ENCODE measurements at places on chromosomes 2 and 18.

DNA sequence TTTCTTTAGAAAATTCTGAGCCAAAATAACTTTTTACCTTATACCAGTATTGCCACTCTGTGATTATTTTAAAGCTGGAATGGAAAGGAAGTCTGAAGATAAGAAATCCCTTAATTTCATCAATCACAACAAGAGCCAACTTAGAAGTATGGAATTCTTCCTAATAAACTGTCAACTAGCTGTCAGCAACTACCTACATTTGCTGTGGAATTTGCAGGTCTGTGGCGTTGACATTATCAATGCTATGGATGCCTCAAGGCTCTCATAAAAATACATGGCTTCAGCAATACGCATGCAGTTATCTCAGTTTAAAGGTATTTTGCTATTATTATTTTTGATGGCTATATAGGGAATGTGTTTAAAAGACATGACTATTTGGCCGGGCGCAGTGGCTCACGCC, 108.5 kb downstream of the ABCA12 start:
- DNase-seq, result peak; percentile 53

DNA sequence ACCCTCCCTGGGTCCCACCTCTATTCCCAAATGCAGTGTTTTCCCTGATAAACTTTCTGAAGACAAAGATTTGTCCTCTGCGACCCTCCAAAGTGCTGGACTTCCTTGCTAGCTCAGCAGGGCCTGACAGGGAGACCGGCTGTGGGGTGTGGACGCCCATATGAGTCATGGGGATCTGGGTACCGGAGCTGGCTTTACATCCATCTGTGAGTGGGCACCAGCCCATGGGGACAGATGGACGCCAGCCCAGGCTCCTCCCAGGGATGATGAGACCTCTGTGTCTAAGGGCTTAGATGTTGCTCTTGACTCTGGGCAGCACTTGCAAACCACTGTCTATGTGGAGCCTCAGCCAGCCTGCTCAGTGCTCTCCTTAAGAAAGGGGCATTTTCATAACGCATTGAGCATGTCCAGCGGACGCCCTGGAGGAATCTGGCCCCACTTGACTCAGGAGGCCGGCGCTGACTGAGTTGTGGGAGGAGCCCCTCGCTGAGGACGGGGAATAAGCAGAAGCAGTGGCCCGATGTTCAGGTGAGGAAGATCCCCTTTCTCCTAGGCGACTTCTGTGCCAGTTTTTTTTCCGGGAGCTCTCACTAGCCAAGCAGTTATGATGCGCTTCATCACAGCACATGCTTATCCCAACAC, 229.4 kb upstream of the MYT1L start:
- no peak for DNase-seq

DNA sequence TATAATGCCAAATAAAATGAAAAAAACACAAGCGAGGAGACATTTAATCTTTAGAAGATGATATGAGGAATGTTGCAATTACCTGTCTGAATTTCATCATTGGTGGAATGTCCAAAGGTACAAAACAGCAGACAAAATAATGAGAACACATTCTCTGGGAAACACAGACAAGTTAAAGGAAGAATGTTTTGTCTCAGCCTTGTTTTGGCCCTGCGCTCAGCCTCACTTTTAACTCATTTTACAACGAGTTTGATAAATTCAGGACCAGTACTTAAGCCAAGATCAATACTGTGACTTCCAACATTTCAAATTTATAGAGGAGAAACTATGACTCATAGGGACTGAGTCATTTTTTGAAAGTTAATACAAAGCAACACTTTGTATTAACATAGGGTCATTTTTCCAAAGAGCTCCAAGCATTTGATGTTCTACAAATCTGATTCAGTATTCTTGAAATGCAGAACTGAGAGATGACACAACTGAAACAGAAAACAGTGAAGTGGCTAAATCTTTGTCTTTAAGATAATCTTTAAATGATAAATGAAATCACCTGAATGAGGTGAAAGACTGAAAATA, 833.2 kb upstream of the CHAC2 start:
- DNase-seq, result peak; percentile 50

DNA sequence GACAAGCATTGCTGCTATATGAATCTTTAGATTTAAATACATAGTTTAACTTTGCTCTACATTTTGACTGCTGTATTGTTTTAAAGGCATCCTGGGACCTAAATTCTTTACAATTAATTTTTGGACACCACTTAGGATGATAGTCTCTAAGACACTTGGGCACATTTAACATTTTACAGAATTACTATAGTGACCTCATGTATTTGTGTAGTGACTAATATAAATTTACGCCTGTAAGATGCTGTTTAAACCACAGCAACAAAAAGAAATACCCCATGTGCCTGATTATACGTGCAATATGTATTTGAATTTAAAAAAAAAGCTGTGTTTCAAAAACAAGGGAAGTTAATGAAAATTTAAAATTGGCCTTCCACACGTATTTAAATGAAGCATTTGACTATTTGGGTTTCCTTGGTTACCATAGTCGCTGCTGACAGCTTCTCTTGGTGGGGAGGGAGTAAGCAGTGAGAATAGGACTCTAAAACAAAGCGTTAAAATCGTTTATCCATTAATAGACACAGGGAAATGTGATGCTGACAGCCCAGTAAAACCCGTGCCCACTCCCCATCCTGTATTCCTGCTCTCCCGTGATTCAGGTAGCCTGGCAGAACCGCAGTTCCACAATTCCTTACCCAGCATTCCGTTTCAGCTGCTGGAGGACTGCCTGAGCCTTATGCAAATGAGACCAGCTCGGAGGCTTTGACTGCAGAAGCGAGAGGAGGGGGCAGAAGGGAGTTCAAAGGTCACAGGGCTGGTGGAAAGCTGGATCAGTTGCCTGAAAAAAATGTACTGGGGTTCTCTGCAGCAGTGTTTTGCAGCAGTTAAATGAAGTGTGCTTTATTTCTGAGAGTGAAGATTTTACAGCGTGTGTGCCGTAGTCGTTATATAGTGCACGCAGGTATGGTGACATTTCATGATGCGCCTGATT, 104.3 kb downstream of the CSRNP3 start:
- peak; percentile 40 for DNase-seq

DNA sequence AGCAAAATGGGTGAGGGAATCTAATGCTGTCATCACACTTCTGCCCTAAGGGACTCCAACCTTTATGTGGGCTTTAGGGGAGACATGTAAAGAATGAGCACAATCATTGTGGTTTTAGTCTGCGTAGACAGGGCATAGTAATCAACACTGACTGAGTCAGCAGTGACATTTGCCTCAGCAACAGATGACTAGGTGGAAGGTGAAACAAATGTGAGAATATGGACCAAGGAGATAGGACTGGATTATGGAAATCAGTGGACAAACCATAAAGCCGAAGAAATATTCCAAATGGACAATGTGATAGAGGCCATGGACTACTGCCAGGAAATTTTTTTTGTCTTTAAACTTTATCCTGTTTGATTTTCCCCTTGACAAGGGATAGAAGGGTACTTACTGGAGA, 83.9 kb downstream of the PDK1 start:
- peak; percentile 21 for DNase-seq

GRCh38 chr2:110866045-110866444, 133.7 kb downstream of the ACOXL start:
- DNase-seq, result no peak

DNA sequence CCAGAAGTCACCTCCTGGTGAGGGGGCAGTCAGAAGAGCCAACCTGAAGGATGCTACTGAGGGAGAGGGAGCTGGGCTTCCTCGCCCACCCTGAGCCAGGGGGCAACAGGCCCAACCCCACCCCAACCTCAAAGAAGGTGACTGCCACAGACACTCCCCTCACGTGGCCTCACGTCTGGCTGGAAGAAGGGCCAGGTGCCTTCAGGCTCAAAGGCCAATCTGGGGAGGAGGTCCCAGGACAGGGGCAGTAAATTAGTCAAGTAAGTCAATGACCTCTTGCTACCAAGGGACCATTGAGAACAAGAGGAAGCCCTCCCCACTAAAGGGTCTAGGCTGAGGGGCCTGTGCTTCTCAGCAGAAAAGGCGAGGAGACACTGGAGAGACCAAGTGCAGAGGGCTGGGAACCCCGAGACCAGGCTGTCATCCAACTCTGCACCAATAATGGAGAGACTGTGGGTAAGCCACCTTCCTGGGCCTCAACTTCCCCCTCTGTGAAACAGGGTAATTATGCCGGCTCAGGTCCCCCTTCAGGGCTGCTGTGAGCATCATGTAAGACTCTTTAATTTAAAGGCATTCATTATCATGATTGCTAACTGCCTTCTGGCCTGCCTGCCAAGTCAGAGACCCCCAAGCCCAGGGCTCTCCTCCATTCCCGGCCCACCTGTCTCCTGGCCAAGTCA, 20.2 kb upstream of the TNS1 start:
- DNase-seq, result no peak

GRCh38 chr2:113716291-113716690, 40.2 kb downstream of the SLC35F5 start:
- no peak for DNase-seq

DNA sequence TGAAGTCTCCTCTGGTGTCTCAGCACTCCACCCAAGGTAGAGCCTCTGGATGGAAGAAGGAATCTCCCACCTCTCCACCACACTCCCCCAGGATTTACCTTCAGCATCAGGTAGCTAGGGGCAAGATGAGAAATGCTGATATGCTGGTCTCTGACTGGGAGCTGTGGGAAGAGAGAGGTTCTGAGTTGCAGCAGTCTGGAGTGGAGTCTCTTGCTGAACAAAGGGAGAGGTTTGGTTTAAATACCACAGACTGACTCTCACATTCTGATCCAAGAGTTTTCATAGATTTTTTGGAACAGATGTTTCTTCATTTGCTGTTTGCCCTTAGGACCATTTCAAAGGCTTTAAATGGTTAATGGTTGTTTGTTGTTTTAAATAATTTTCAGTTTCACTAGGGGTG, 1.1 kb upstream of the CFLAR start:
- peak; percentile 65 for DNase-seq

GRCh38 chr2:128076461-128077106, 14.4 kb upstream of the UGGT1 start:
- DNase-seq, result no peak

- no peak for DNase-seq
These were observed 151.4 kb downstream of the LRRTM1 start for GRCh38 chr2:80153151-80153550.

DNA sequence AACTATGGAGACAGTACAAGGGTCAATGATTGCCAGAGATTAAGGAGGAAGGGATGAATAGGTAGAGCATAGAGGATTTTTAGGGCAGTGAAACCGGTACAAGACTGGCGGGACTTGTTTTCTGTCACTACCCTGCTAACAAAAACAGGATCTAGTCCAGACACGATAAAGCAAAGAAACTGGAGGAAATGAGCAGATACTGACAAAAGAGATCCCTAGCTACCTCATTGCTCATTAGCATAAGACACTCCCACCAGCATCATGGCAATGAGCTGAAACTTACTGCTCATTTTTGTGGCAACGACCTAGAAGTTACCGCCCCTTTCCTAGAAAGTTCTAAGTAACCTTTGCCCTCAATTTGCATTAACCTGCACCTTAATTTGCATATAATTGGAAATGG, 131.2 kb downstream of the ETAA1 start:
- DNase-seq, result no peak

DNA sequence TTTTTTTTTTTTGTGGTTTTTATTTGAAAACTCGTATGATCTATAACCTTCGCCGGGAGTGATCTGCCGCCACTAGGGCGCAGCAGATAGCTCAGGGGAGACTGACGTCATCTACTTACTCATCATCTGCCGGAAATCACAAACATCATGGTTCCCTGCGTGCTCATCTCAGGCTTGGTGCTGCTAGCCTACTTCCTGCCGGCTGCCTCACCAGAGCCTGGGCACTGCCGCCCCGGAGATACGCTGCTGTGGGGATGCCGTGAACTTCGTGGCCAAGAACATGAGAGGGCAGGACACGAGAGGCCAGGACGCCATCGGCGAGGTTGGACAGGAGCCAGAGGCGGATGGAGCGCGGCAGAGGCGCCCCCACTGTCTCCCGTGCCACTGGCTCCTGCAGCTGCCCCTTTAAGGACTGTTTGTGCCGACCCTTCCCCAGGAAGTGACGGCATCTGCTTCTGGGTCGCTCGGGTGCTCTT, 68.8 kb downstream of the DOK6 start:
- DNase-seq, result peak; percentile 11

GRCh38 chr2:38750011-38750890, 910 bp downstream of the SRSF7 start:
- peak; percentile 26 for DNase-seq

DNA sequence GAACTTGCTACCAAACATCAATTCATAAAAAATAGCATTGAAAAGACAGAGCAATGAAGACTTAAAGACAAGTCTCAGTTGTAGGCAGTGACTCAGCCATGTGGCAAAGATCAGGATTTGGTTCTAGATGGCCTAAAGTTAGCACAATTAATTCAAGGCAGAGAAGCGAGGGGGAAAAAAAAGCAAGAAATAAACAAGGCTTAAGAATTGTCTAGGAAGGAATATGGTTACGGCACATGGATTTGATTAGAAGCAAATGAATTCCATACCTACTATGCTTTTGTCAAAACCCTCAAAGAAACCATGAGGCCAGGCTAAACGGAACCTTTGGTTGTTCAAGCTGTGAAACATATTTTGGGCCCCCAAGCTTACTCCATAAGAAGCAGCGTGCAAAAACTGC, 362.2 kb upstream of the KCNH7 start:
- DNase-seq, result no peak

DNA sequence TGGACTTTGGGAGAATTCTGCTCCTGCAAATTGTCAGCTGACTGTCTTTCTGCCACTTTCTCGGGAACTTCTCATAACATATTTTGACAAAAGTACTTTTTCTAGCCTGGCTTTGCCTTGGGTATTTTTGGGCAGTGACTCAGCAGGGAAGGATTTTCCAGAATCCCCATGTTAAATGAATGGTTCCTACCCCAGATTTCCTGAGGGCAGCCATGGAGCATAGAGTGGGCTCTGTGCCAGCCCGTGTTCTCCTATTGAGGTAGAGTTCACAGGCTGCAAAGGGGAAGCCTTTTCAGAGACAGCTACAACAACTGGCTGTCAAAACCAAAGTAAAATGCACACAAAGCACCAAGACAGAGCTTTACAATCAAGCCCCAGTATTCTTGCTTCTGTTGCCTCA, 59.8 kb downstream of the BMP10 start:
- no peak for DNase-seq
